ENCODE measurements at places on chromosomes 4 and X.

- no peak for DNase-seq
Measured at GRCh38 chr4:41215969-41216293, 1.6 kb upstream of the APBB2 start.

GRCh38 chr4:83556006-83556707, 20.2 kb downstream of the GPAT3 start:
- no peak for DNase-seq

- no peak for DNase-seq
Measured at GRCh38 chrX:13764765-13765164, 30.2 kb downstream of the OFD1 start.

- no peak for DNase-seq
Measured at GRCh38 chrX:153537080-153537479, 19.6 kb downstream of the ATP2B3 start.

DNA sequence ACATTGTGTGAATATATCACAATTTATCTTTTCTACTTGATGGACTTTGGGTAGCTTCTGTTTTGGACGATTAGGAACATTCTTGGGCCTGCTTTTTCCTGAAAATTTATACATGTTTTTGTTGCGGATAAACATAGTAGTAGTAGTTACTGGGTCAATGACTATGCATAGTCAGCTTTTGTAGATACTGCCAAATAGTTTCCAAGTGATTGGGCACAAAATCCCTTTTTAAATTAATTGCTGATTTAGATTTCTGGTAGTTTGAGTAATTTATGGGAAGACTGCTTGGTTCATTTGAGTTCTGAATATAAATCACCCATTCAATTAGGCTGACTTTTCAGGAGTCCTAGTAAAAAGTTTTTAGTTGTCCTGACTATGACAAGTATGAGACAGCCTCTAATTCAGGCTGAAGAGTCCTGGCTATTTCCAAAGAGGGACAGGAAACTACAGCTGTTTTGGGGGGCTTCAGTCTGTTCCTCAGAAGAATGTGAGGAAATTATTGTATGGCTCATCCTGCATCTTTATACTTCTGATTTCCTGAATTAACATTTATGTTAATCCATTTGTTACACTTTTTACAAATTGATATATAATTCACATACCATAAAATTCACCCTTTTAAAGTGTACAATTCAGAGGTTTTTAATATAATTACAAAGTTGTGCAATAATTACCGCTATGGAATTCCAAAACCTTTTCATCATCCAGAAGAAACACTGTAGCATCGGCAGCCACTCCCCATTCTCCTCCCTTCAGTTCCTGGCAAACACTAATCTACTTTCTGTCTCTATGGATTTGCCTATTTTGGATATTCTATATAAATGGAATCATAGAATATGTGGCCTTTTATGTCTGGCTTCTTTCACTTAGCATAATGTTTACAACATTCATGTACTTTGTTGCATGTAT, 14.2 kb downstream of the LRP2BP start:
- DNase-seq, result no peak

DNA sequence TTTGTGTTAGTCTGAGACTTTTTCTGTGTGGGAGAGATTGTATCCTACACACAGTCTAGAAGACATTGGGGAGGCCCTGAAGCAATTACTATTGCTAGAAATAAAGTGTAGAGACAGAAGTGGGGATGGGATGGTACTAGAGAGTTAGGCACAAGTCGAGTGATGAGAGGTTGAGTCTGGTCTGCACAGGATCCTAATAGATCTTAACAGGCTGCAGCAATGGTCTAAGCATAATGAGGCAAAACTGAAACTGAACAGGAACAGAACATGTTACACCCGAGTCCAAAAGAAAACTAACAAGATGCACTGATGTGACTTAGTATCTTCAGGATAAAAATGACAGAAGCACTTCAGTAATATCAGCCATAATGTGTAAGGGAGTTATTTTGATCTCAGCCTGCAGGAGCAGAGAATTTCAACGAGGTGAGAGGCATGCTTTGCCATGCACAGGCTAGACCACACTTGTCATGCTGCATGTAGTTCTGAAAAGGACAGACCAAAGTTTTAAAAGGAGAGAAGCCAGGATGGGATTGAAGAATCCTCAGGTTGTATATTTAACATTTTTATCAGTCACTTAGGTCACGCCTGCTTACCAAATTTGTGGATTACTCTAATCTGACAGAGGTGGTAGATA, 205.8 kb upstream of the BOD1L1 start:
- DNase-seq, result no peak

DNA sequence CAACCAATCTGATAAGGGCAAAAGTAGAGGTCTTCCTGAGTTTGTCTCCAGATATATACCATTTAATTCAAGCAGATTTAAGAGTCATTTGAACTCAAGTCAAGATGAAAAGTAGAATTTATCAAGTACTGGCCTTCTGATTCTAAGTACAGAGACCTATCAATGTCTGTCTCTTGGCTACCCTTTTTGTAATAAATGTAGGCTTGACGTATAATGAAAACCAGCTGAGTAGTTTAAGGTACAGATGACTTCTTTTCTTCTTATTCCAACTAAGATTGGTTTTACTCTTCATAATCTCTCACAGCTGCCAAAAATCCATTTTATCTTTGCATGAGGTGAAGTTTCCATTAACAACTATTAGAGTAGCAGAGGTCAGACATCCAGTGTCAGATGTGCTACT, 867.6 kb downstream of the FAT4 start:
- no peak for DNase-seq

DNA sequence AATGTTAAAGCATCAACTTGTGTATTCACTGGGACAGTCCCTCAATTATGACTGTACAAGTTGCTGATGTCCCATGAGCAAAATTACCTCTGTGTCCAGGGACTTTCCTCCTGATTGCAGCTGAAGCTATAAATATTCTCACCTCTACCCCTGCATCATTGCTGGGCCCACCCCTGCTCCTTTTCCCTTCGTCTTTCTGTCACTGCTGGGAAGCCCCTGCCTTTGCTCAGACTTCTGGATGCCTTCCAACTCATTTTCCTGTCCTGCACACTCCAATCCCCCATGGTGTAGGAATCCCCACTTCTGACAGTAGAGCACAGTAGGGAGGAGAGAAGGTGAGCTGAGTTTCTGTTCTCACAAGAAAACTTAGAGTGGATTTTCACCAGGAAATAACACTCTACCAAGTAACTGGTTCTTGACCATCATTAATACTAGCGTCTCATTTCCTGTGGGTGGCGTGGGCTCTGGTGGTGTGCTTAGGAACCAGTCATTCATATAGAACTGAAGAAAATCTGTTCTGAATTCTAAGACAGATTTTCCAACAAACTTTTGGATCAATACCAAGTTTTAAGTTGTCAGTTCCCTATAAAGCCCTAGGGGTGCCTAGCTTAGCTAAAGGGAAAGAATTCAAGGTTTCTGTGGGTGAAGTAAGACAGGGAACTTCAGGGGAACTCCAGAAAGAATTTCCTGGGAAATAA, 136.2 kb upstream of the MED14 start:
- no peak for DNase-seq

DNA sequence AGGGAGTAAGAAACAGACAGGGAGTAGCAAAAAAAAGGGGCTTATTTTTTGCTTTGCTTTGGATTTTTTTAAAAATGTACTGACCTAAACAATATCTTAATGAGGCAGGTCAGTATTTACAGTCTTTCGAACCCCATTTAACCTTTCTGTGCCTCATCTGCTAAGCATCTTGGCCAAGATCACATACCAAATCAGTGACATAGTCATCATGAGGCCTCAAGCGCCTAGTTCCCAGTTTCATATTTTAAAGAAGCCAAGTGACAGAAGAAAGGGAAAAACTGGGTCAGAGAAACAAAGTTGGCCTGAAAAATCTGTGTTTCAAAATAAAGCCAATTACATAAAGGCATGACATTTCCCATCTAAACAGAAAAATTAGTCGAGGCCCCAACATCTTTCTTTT, 94.6 kb upstream of the WDR44 start:
- DNase-seq, result no peak

DNA sequence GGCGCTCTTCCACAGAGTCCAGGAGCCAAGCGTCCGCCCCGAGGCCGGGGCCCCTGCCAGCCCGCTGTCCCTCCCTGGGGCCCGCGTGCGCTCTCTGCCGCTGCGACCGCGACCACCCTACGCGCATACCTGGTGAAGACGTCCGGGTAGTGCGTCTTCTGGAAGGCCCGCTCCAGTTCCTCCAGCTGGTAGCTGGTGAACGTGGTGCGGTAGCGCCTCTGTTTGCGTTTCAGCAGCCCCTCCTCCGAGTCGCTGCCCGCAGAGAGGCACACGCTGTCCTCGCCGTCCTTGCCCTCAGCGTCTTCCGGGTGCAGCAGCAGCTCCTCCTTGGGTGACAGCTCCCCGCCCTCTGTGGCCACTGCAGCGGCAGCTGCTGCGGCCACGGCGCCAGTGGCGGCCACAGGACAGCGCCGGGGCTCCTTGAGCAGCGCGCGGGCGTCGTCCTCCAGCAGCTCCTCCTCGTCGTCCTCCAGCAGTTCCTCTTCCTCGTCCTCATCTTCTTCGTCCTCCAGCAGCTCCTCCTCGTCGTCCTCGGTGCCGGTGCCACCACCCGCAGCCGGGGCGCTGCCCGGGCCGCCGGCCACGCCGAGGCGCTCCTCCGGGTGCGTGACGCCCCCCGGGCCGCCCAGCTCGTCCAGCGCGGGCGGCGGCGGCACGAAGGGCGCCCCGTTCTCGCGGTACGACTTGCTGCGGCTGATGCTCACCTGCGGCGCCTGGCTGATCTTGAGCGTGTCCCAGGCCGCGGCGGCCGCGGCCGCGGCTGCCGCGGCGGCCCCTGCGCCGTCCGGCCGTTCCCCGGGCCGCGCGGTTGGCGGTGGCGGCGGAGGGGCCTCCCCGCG, 2.8 kb downstream of the ARX start:
- DNase-seq, result no peak

GRCh38 chrX:149682031-149682430, 29.8 kb upstream of the MAGEA11 start:
- DNase-seq, result no peak

- peak; percentile 87 for DNase-seq
Measured at GRCh38 chr4:111641813-111642579, 503.3 kb upstream of the FAM241A start.

GRCh38 chr4:145234091-145234706, 53.8 kb upstream of the OTUD4 start:
- DNase-seq, result peak; percentile 61

- DNase-seq, result no peak
Measured at GRCh38 chr4:145623831-145624230, 4.6 kb downstream of the MMAA start.

DNA sequence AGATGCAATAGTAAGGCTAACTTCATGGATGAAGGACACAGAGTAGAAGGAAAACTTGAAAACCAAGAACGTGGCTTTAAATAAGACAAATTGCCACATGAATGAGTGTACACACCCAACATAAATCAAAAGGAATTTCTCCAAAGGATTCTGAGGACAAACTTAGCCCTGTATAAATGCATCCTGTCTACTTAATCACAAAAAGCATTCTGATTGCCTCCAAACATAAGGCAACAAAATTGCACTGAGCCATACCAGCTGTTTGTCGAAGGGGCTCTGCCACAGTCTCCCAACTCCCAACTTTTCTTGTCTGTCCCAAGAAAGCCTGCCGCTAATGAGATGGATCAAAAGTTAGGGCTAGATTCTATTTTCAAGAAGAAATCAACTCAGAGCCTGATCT, 194.3 kb downstream of the SOWAHB start:
- DNase-seq, result no peak

GRCh38 chrX:54564936-54565335, 34.9 kb downstream of the GNL3L start:
- no peak for DNase-seq

DNA sequence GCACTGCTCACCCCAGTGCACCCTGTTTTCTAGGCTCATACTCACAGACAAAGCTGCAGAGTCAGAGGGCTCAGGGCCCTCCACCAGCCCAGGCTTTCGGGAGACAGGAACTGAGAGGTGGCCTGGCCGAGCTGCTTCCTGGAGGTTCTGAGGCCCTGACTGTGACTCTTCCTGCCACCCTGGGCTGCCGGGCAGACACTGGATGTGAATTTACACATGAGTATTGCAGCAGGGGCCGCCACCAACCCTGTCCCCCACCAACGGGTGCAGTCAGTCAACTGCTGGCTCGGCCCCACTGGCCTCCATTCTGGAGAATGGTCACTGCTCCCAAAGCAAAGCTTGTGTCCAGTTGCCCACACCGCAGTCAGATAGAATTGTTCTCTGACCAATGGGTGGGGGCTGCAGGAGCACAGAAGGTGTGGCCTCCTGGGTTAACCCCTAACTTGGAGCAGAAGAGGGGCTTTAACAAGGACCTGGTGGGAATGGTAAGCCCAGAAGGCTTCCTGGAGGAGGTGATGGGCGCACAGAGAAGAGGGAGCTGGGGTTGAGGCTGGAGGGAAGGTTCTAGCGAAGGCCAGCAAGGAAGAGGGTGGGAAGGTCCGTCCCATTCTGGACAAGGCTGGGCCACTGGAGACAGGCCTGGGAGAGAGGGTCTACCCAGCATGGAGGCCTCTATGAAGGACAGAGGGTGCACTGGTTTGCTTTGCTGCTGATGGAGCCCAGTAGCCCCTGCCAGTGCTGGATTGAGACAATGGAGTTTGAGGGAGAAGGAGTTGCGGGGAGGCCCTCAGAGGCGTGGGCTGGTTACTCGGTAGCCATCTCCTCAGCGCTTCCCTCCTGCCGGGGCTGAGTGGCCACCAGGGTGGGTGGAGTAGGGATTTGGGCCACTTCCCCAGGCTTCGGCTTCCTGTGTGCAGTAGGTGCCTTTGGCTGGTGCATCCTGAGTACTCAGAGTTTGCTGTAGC, 135.3 kb downstream of the CPZ start:
- DNase-seq, result no peak

DNA sequence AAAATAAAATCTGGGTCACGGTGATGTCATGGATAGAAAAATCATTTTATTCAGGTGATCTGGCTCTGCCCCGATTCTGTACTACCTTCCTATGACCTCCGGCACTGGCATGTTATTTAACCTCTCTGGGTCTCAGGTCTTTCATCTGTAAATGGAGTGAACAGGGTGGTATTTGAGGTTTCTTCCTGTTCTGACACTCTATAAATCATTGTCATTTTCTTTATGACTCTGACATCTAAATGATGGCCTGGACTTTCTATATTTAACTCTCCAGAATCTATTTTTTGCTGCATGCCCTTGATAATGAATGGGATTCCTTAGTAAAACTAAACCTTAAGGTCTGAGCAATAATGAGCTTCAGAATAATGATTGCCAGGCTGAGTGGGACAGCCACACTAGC, 422.0 kb upstream of the CNKSR2 start:
- no peak for DNase-seq

DNA sequence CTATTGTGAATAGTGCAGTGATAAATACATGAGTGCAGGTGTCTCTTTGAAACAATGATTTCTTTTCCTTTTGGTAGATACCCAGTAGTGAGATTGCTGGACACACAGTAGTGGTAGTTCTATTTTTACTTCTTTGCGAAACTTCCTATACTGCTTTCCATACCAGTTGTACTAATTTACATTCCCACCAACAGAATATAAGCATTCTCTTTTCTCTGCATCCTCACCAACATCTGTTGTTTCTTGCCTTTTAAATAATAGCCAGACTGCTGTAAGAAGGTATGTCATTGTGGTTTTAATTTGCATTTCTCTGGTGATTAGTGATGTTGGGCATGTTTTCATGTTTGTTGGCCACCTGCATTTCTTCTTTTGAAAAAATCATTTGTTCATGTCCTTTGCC, 105.9 kb downstream of the COL4A6 start:
- no peak for DNase-seq

GRCh38 chr4:72136429-72136828, 104.6 kb downstream of the NPFFR2 start:
- no peak for DNase-seq

- DNase-seq, result no peak
Measured at GRCh38 chrX:141341341-141341740, 99.0 kb upstream of the SPANXC start.

Measured in HFF-Myc (cell line).